ENCODE measurements at places on chromosomes 12 and 14.

DNA sequence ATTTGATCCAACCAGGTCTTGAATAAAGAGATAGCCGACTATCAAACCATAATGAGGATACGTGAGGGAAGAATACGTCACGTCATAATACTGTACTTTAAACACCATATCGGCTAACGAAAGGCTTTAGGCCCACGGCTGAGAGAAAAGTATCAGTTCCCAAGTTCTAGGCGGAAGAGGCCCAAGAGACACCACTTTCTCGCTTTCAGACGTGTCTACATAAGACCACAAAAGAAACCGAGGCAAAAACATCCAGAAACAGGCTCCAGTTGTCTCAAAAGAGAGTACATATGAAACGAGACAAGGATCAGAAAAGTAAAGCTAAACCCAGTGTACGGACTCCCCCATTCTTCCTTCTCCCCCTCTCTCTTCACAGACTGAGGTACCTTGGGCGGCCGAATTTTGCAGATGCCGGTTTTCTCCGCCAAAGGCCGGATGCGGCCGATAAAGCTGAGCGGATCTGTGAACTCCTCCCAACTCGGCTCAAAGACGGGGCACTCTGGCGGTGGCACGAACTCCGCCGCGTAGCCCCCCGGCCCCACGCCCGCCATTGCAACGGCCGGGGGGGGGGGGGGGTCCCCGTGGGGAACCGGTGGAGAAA is 479 bp downstream of the KDM5A start:
- no peak for DNase-seq

GRCh38 chr14:68236582-68237458 is 417.2 kb downstream of the RAD51B start:
- no peak for DNase-seq

DNA sequence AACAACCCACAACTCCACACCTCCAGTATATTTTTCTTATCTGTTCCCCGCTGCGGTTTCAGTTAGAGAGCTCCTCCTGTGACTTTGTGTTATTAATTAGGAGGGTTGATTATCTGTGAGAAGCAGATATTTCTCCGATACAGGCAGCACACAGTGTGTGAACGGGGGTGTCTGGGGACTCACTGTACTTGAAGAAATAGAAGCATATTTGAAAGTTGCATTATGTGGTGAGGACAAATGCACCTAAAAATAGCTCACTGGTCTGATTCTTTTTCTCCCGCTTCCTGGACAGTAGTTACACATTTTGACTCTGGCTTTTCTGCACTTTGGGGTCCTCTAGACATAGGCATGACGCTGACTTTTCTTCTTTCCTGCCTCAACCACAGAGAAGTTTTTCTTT is 277.7 kb downstream of the VRK1 start:
- no peak for DNase-seq

GRCh38 chr14:76236172-76237130 is 84.7 kb downstream of the GPATCH2L start:
- DNase-seq: no peak

DNA sequence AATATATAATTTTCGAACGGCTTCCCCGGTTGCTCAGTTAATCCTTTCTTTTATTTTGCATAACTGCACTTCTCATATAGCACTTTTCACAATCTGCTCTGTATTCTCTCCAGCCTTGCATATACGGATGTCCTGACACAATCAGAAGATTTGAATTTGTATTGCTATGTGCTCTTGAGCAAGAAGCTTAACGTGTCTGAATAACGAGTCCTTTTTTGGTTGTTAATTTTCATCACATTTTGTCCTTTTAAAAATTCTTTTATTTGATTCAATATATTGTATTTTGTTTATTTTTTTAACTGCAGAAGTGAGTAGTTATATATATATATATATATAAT is 17.6 kb downstream of the A2M start:
- DNase-seq: no peak

- no peak for DNase-seq
Measured at GRCh38 chr14:95072310-95072905, 84.9 kb downstream of the DICER1 start.

DNA sequence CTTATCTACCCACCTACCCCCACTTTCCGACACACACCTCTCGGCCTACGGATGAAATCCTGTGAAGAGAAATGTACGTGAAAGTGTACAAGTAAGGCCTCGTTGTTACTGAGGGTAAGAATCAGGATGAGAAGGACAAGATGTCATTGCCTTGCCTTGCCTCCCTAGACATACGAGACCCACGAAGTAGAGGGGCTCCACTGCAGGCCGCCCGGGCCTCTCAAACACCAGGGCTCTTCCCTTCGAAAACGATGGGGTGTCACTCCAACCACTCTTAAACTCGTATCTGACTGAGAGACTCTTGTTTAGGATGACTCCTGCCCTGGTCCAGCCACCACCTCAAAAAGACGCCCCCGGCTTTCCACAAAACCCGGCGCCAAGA is 498 bp downstream of the RACGAP1 start:
- DNase-seq: no peak

DNA sequence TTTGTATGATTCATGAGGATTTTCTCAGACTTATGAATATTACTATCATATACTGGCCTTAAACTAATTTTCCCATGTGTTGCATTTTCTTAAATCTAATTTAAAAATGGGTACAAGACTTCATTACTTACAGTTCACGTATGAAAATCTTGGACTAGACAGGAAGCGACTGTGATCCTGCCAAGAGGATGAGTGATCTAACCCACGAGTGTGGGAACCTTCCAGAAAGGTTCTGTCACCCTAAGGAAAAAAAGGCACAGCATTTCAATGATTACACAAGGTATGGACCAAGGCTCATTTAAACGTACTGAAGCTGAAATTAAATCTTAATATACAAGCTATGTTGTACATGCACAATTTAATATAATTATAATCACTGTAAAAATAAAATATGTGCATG is 293.5 kb upstream of the DIO2 start:
- DNase-seq: no peak

DNA sequence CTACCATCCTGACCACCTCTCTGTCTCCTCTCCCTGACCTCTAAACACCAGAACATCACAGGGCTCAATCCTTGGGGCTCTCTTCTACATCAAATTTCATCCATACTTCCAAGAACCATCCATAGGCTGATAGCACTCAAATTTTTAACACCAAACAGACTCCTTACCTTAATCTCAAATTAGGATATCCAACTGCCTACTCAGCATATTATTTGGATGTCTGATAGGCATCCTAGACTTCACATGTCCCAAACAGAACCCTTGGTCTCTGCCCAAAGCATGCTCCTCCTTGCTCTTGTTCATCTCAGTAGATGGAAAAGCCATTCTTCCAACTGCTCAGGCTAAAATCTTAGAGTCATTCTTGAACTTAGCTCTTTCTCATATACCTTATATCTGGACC is 91.3 kb downstream of the GALC start:
- no peak for DNase-seq

- no peak for DNase-seq
Measured at GRCh38 chr12:122474324-122474716, 26.4 kb downstream of the ZCCHC8 start.

DNA sequence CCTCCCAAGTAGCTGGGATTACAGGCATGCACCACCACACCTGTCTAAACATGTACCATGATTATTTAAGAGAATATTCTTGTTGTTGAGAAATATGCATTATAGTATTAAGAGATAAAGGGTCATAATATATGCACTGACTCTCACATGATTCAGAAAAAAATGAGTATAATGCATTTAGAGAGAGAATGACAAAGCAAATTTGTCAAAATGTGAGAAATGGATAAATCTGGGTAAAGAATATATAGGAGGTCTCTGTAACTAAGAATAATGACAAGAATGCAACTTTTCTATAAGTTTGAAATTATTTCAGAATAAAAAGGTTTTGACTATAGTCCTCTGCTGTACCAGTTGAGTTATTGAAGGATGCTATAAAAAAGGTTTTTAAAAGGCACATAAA is 28.1 kb upstream of the ZNF740 start:
- no peak for DNase-seq

DNA sequence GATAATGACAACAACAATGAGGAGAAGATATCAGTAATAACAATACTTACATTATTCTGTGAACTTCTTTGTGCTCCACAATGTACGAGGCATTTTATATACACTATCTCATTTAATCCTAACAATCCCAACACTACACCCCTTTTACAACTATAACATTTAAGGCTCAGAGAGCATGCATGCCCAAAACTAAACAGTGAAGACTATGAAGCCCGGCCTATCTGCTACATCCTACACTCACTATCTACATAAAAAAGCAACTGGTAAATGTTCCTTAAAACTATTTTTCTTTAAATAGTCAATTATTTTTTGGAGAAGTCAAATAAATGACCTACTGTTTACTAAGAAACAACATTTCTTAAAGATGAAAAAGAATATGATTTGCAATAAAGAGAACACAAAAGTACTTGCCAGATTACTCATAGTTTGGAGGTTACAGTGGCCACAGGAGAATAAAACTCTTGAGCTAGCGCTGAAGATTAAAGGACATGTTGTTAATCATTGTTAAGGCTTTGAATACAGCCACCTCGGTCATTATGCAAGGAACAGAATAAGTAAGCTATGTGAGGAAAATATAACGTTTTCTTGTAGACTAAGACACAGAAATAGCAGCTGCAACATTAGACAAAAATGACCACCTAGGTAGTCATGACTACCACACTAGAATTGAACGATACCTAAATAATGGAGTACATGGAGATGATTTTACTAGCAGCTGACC is 56.7 kb downstream of the EPS8 start:
- no peak for DNase-seq

DNA sequence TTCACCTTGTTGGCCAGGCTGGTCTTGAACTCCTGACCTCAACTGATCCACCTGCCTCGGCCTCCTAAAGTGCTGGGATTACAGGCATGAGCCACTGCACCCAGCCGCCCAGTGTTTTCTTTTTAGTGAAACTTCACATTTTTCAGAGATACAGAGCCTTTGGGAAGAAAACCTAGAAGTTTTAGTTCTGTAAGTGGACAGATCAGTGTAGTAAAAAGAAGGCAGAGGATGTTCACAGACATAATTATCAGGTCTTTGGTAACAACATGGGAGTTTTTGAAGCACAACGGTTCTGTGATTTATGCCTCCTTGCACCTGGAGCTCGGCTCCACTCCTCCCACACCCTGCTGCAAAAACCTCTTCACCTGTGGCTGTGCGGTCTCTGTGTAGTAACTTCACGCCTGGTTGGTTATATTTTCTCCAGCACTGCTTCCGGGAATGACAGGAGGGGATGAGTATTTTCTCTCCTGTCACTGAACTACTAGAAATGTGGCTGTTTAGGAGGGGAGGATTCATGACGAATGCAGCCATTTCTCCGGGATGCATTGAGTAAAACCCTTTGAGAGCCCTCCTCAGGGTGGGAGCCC is 67.0 kb downstream of the ARF6 start:
- DNase-seq: no peak

DNA sequence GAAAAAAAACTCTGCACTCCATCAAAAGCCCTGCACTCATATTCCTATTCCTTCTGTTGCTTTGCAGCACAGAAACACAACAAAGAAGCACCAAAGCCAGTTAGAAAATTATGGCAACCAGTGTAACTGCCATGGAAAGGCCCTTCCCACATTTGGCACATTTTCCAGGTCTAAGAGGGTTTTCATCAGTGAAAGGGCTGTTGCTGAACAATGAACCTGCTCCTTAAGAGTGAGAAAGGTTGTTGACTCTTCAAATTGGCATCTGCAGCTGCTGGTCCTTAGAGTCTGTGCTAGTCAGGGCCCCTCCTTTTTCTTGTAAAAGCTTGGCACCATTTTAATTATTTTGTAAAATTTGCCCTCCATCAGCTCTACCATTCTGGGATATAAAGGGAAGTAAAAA is 378.7 kb upstream of the KITLG start:
- DNase-seq: no peak

- DNase-seq: peak; percentile 1
Measured at GRCh38 chr12:17661250-17661649, 428.7 kb downstream of the RERGL start.

DNA sequence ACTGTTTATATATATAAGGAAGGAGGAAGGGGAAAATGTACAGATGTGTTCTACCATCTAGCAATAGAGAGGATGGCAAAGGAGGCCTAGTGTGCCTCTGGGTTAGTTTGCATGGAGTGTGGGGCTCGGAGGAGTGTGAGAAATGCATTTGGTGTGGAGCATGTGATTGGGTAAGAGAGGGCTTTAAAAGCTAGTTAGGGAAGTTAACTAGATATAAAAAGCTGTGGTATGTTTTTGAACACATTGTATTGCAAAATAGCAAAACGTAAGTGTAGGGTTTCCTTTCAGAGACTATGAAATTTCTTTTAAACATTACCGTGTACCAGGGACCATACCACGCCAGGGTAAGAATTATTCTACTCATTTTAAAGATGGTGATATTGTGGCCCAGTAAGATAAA is 53.3 kb upstream of the STXBP6 start:
- DNase-seq: no peak

DNA sequence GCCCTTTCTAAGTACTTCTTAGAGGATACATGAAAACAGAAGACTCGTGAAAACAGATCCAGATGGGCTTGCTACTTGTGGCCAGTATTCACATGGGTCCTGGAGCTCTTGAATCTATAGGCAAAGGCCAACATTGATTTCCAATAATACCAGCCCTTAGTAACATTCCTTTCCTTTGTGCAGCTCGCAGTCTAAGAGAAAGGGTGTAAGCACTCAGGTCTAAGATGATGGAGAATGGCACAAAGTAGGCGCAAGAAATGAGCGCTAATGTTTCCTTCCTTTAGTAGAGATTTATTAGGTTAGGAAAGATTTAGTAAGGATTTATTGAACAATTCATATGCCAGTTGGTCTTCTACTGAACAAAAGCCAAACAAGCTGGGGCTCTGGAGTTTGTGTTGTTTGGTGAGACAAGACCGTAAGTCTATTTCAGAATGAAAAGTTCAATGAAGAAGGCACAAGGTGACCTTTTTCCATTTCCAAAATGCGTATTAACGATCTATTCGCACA is 525 bp downstream of the RNU6-8 start:
- DNase-seq: no peak

DNA sequence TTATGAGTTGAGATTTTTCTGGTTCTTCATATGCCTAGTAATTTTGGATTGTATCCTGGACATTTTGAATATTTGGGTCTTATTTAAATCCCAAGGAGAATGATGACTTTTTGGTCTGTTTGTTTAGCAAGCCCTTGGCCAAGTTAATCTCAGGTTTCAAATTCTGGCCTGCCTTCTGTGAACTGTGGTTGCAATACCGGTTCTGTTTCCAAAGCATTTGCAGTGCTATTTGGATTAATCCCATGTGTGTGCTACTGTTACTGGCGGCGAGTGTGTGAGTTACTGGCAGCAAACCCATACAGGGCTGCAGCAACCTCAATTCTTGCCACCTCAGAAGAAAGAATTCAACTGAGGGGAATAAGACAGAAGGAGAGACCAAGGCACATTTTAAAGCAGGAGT is 51.1 kb downstream of the TMEM260 start:
- no peak for DNase-seq

DNA sequence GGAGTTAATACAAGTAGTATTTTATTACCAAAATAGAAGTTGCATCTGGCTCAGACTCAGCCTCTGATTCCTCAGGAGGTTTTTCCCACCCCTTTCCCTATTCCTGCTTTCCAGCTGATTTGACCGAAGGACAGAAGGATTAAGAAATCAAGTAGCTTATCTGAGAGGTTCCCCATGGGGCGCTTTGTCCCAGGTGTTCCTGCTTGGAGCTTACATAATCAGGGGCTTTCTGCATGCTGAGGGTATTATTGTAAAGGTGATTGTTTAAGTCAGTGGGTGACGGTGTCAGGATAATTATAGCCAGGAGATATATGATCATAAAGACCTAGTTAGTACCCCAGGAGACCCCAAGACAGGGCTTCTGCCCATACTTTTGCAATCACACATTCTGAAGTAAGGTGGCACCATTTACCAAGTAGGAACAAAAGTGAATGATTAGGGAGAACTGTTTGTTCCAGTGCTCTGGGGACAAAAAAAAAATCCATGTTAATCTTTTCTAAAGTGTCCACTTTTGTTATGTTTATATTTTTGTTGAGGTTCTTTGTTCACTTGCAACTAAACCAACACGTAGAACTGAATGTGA is 921.3 kb downstream of the NRXN3 start:
- no peak for DNase-seq

Measured in retinal pigment epithelial cell (primary cell).